Activated T-helper 9 cell treated with anti-CD3 and anti-CD28 coated beads, Interleukin-2, amount 50 U/mL, for 16 hours (primary cell): ENCODE measurements at places on chromosomes 7 and 10.

GRCh38 chr10:103473261-103473671 is 5.8 kb downstream of the CALHM3 start:
- DNase-seq, result no peak

DNA sequence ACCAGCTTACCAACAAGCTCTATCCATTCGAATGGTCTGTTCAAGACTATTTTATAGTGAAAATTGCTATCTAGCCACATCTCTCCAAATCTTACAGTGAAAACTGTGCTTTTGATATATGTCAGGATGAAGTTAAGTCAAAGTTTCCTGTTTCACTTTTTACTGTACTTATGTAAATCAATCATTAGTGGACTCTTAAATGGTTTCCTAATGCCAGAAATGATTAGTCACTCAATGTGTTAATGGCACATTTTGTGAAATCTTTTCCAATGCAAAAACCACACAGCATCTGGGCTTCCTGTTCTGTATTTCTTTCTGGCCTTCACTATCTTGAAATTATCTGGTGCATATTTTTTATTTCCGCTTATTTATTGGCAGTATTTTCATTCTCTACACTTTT is 87.3 kb upstream of the STEAP1B start:
- DNase-seq, result no peak

- DNase-seq, result no peak
Observed at GRCh38 chr7:1883834-1884582, 213.9 kb downstream of the ELFN1 start.

DNA sequence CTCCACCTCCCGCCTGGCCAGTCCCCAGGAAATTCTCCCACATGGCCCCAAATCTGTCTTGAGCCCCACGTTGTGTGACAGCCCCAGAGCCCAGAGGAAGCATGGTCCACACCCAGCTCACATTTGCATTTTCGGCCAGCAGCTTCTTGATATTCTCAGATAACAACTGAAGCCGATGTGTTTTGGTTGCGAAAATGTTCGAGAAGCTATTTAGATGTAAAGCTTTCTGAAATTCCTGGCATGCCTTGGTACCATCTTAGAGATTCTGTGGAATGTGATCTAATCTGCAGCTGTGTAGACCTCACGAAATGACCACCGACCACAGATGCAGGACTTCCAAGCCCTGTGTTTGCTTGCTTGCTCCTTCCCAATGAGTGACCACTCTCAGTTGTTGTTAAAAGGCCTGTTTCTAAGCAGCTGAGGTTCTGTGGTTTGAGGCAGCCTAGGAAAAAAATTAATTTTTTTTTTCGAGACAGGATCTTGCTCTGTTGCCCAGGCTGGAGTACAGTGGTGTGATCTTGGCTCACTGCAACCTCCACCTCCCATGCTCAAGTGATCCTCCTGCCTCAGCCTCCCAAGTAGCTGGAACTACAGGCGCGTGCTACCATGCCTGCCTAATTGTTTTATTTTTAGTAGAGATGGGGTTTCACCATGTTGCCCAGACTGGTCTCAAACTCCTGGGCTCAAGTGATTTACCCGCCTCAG is 8.8 kb downstream of the SLC4A2 start:
- no peak for DNase-seq

DNA sequence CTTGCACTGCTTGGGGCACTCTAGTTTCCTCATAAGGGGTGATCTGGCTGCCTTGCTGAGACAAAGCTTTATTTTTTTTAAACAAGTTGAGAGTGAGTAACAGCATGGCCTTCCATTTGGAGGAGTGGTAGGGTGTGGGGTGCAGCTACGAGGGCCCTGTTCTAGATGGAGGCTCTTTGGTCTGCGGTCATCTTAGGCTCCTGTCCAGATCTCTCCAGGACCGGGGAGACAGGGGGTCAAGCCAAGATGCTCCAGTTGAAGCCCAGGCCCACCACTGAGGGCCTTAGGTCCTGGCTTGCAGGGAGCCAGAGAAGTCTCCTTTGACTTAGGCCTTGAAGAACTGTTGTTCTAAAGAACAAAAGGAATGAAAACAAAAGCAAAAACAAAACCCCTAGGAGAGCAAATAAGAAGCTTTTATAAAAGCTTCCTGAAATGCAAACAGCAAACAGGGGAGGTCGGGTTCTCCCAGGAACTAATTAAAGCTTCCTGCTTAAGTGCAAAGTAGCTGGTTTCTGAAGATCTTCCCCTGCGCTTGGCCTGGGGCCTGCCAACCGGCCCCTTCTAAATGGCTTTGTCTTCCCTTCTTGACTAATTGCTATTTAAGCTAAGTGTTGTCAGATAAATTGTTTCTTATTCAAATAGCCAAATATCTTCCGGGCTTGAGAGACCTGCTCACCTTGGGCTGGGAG is 259.2 kb downstream of the GLRX3 start:
- no peak for DNase-seq

DNA sequence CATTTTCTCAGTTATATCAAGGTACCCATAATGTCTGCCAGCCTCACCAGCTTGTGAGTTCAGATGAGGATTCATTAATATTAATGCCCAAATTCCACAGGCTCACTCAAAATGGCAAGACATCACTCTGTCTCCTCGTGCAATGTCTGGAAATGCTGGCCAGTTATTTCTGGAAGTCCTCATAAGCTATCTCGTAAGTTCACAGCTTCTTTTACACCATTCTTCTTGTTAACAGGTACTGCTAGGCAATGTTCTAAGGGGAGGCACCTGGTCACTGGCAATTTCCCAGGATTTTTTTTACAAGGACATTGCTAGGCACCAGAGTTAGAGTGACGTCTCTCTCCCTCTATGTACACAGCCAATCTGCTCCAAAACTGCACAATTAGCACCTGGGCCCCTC is 80.2 kb upstream of the SEMA3C start:
- no peak for DNase-seq

DNA sequence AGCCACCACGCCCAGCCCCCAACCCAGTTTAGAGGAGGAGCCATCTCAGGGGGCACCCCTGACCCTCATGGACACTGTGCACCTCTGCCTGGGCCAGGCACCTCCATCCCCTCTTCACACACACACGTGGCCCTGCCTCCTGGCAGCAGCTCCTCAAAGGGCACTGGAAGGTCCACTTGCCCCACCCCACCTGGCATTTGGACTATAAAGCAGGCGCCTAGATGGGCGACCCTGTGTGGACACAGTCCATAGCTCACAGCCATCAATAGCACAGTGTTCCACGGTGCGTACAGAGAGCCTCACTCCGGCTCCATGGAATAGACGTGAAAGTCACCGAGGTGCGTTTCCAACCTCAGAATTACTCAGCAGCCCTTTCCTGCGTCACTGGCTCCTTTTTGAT is 41.0 kb downstream of the FKBP6 start:
- DNase-seq, result no peak

GRCh38 chr10:73576178-73576889 is 14.8 kb downstream of the USP54 start:
- DNase-seq, result no peak

DNA sequence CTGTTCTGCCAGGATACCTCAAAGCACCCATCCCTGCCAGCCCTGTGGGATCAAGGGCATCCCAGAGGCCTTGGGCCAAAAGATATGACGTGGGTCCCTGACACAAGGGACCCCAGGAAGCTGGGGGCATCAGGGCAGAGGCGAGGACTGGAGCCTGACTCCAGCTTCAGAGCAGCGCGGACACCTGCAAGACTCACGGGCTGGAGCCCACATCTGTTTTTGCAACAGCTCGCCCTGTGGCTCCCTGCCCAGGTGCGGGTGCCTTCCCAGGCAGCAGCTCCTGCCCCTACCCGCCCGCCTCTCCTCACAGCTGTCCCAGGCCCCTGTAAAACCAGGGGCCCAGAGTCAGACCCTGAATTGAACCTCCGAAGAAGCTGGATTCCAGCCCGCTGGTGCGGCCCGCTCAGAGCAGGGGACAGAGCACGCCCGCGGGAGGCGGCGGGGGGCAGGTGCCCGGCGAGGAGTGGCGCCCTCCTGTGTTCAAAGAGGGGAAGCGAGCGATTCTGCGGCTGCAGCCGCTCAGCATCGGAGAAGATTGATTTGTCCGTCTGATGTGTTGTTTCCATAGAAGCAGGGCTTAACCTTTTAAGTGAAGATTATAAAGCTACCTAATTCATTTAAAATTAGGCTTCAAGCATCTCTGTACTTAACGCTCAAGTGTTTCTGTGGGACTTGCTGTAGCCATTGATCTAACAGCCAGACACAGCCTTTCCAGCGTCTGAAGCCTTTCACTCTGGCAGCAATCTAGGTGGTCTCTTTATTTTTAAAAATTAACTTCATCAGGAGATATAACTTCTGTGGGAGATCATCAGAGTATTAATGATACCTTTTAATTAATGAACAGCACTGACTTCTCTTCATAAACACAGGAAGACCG is 88.4 kb downstream of the BEND7 start:
- peak; percentile 39 for DNase-seq

DNA sequence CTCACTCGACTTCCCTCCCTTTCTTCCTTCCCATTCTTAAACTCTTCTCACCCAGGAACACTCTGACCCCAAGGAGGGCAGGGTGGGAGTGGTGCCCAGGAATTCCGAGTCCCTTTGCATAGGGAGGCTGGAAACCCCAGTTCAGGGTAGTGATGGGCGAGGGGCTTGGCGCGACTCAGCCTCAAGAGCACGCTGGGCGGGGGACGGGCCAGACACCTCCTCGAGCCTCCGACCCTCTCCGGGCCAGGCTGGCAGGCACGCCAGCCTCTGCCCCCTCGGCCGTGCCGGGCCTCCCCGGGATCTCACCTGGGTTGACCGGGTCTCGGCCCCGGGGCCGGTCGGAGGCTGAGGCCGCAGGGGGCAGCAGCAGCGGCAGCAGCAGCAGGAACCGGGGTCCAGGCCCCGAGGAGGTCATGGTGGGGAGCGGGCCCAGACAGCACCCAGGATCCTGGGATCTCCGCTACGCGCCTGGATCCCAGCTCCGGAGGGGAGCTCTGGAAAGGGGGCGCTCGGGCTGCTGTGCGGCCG is 457 bp downstream of the PLOD3 start:
- DNase-seq, result no peak

DNA sequence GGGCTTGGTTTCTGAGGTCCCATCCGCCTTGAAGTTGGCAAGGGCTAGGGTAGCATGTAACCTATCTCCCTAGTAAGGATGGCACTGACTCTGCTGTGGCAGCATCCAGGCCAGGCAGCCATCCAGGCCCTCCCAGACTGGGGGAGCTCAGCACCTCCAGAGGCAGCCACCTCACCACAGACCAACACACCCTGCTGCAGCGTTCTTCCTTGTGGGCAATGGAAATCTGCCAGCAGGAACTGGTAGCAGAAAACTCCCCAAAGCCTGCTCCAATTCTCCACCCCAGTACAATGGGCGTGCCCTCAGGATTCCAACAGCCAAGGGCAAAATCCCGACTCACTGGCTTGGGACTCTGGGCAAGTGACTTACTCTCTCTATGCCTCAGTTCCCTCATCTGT is 27.5 kb downstream of the DLG5 start:
- no peak for DNase-seq

DNA sequence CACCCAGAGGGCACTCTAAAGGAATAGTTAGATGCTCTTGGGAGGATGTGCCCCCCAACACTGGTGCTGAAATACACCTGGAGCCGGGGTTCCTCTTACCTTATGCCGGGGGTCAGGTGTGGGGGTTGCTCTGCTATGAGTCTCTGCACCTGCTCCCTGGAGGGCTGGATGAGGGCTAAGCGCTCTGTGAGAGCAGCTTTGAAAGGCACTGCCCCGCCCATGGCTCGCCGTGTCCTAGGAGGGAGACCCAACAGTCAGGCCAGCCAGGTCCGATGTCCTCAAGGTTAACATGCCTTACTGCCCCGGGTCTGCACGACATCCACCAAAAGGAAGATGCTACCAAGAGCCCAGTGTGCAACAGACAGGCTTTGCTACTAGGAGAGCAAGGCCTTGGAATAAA is 31.7 kb downstream of the PSPH start:
- no peak for DNase-seq

DNA sequence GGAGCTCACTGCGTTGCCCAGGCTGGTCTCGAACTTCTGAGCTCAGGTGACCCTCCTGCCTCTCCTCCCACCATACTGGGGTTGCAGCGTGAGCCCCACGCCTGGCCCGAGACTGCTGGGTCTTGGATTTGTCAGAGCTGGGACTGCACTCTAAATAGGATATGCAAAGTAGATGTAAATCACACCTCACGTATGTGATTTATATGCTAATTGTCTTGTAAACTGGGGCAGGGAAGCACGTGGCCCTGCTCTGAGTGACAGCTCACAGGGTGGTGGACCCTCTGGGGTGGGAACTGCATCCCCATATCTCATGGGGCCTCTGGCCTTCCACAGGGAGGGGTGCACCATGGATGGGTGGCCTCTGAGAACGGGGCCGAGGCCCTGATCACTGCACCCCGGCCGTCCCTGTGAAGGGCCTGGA is 34.1 kb downstream of the GET4 start:
- DNase-seq, result no peak

GRCh38 chr7:101328159-101328558 is 6.5 kb upstream of the IFT22 start:
- no peak for DNase-seq

- no peak for DNase-seq
Observed at GRCh38 chr10:132465193-132465888, 68.3 kb downstream of the PWWP2B start.

DNA sequence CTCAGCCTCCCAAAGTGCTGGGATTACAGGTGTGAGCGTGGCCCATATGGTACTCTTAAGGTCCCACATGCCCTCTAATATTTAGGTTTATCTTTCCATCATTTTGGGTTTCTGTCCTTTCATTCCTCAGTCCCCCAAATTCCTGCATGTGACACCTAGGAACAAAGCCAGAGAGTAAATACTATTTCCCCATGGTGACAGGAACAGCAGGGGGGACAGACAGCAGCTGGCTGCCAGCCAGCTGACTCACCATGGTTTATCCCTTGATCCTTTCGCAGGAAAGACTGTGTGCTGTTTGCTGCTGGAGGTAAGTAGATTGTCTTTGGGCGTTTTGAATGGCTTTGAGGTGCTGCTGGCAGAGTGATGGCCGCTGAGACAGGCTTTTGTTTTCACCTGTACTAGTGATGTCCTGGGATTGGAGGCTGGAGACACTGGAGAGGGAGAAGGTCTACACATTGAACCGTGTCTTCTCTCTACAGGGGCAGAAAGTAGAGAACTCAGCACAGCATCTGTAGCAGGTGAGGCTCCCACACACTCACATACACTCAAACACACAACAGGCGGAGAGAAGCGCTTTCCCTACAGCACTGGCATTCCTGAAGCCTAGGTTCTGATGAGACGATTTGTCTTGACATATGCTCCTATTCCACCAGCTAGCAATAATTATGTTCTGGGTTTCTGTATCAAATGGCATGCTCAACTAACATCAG is 83.7 kb upstream of the EFCAB10 start:
- DNase-seq, result no peak

DNA sequence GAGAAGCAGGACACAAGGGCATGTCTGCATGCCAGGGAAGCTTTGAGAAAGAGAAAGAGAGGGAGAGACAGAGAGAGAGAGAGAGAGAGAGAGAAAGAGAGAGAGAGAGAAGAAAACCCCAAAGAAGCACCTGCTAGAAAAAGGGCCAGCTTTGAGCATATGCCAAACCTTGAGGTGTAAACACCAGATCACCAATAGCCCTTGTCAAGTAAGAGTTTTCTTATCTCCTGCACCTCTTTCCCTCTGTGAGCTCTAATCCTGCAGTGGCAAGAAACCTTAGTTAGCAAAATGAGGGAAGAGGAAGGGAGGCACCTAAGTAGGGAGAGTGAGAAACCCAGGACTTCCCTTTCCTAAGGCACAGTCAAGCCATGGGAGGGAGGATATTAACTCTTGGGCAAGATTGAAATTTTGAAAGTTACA is 11.3 kb upstream of the TRDMT1 start:
- DNase-seq, result no peak
